ENCODE measurements at places on chromosomes 13 and 19.

GRCh38 chr13:95361686-95362085, 60.4 kb upstream of the ABCC4 start:
- no peak for DNase-seq

- DNase-seq = no peak
Observed at GRCh38 chr13:103531278-103531677, 465.1 kb upstream of the SLC10A2 start.

DNA sequence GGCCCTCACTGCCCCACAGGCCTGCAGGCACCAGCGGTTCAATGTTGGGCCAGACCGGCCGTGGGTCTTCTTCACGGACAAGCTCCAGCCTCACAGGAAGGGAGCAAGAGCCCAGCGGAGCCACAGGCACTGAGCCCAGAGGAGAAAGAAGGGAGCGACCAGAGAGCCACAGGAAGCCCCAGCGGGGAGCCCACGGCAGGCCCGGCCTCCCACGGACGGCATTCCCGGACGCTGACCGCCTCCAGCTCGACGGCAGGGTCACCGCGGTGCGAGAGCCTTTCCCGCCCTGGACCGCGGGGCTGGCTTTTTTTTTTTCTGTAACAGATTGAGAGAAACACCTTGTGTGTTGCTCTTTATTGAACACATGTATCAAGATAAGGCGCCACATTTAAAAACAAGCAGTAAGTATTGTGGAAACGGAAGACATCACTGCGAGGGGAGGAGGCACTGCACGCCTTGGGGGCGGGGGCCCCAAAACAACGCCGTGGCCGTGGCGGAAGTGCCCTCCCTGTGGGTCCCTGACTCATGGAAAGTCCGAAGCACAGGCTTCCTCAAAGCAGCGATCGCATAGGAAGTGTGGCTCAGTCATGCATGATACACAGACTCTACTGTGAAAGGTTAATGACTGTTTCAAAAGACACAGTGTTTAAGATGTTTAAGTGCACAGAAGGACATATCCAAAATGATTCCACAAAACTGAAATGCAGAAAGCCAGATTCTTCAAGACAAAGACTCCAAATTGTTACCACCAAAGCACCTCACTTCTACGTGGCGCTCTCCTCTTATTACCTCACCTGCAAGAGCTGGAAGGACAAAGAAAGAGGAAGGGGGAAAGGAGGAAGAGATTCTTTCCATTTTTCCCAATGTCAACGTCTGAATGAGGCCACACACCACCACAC, 3.5 kb downstream of the RASA3 start:
- peak; percentile 90 for DNase-seq

DNA sequence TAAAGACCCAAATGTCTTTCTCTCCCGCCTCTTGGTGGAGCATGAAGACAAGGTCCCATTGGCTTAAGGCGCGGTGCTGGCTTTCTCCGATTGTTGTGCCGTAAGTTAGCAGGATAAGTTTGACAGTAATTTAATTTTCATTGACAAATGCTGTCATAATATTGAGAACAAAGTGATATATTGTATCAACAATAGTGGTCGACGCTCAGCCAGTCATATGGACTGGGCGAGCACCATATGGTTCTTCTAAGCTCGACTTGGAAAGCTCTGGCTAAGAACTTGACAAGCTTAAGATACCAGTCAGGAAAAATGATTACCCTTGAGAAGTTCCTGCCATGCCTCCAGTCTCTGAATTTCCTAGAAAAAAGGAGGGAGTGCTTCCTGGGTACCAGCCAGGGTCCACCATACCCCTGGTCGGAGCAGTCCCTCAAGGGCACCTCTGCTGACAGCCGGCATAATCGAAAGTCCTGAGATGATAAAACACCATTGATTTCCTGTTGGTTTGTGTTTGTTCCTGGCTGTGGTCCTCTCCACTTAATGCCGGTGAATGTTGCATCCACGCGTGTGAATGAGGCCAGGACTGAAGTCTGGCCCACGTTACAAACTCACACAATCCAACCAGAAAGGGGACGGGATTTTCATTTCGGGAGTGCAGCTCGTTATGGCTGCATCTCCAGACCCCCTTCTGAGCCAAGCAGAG, 262.1 kb downstream of the ZNF536 start:
- no peak for DNase-seq

GRCh38 chr13:100300243-100300642, 211.3 kb downstream of the PCCA start:
- no peak for DNase-seq

- peak; percentile 29 for DNase-seq
Observed at GRCh38 chr19:55258476-55258827, 365 bp downstream of the PPP6R1 start.

DNA sequence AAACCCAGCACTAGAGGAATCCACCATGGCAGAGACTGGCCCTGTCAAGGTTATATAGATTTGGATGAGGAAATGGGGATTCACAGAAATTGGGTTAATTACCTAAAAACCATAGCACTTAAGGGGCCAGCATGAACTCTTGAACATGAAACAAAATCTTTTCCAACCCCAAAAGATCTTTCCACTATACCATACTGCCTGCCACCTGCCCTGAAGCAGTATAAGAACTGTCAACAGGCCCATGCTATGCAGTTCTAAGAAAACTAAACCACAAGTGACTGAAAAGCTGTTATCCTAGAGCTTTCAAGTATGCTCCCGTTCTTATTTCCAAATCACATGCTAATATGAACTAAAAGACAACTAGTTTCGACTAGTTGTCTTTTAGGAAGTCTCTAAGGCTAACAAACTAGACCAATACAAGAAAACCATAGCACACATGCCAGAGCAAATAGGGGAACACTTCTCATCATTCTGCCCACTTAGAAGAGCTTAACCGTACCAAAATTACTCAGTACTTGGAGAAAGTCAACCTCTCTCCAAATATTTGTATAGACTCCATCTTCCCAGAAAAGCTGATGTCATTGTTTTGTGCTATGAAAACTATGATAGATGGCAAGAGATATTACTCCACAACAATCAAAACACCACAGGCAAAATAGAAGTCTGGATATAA, 27.5 kb downstream of the HSPH1 start:
- no peak for DNase-seq

DNA sequence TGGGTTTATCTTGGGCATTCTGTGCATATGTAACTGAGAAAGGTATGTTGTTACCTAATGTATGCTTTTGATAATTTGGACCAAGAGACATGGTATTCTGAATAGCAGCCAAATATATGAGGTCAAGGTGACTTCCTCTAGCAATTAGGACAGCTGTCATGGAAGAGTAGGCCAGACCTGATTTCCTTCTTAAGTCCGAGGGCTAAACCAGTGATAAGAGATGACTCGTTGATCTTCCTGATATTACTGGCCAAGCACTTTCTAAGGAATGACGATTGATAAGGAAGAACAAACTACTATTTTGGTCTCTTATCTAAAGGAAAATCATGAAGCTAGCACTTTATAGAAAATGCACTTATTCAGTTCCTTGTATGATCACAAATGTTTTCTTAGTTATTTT, 42.7 kb downstream of the ARHGAP35 start:
- no peak for DNase-seq

DNA sequence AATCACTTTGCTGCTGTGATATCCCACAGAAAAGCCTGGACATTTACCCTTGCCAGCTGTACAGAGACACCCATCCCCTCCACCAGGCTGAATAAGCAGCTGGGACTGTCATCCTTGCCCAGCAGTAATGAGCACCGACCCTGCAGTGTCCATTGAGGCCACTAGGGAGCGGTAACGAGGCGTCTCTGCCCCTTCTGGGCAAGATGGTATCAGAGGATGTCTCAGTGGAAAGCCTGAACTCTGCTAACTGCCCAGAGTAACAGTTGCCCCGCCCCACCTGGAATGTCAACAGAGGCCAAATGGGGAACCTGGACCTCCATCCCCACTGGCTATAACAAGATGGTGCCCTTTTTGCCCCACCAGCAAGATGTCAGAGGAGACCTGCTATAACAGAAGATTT, 22.8 kb upstream of the CEACAM20 start:
- DNase-seq = no peak

- no peak for DNase-seq
Observed at GRCh38 chr13:112703449-112704284, 13.8 kb downstream of the ATP11A start.

DNA sequence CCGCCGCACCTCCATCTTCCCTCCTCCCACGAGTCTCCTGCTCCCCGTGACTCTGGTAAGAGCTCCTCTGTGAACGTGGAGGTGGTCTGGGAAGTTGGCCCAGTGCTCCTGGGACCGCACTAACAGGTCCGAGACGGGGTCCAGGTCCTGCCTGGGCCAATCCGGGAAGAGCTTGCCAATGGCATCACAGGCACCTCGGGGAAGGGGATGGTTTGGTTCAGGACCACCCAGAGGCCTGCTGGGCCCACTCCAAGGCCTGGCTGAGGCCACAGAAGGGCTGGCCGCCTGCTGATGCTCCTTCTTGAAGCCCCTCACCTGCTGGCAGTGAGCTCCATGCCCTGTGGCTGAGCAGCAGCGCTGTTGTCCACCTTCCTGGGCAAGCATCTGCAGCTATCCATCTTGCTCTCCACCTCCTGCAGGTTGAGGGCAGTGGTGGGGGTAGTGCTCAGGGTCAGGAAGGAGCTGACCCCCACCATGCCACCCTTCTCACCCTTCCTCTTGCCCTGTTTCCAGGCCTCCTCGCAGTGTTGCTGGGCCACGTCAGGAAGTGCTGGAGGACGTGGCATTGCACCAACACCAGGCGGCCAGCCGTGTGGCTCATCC, 41.2 kb upstream of the TPM4 start:
- no peak for DNase-seq

DNA sequence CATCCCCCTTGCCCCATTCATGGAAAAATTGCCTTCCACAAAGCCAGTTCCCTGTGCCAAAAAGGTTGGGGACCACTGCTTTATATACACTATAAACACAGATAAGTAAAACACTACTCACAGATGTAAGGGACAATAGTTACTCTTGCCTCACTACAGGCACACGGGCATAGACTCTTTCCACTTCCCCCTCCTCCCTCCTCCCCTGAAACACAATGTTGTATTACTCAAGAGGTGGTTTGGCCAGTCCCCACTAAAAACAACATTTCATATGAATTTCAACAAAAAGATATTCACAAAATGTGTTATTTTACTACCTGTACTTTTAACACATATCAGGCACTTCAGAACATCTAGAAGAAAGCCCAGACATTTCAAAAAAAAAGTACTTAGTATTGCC, 45.1 kb downstream of the EPSTI1 start:
- no peak for DNase-seq

GRCh38 chr13:40895227-40896184, 106.1 kb downstream of the SLC25A15 start:
- DNase-seq = no peak

GRCh38 chr19:4391701-4392483, 8.5 kb downstream of the SH3GL1 start:
- no peak for DNase-seq

GRCh38 chr19:58037927-58038687, 4.3 kb downstream of the ZSCAN1 start:
- DNase-seq = no peak

GRCh38 chr13:53822136-53822535, 793.5 kb downstream of the OLFM4 start:
- DNase-seq = no peak

DNA sequence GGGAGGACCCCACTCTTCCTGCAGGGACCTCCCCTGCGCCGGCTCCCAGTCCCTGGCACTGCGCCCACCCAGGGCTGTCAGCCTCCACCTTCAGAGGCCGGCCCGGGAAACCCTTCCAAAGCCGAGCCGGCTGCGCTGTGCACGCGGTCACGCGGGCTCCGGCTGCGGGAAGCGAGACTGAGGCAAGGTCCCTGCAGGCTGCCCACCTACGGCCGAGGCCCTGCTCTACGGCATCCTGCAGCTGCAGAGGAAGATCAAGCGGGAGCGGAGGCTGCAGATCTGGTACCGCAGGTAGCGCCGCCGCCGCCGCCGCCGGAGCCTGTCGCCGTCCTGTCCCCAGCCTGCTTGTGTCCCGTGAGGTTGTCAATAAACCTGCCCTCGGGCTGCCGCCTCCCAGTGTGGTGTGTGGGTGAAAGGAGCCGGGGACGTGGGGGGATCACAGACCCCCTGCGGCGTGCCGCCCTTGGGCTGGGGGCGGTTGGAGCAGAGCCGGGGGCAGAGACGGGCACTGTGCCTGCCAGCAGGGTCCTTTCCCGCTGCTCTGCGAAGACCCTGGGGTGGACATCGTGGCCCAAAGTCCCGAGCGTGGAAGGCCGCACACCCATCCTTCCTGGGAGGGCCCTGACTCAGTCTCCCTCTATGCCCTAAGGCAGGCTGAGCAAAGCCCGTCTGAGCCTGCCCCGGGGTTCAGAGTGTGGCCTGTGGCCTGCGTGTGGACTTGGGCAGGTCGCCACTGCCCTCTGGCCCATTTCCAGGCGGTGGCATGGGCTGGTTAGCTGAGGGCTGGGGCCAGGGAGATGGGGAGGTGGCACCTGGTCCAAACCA, 5.9 kb downstream of the GAMT start:
- DNase-seq = no peak

DNA sequence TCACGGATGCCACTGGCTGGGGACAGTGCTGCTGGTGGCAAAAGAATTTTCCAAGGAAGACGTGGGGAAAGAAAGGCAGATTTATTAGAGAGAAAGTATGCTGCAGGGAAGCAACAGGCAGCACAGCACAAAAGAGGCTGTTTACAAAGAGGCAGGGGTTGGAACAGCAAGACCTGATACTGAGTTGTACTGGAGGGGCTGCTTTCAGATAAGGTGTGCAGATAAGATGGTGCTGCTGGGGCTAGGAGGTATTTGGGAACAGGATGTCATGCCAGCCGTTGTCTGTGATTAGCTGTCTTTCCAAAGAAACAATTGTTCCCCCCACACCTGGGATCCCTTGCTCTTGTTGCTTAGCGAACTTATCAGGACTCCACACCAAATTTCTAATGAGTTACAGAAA, 2023.3 kb upstream of the PCDH20 start:
- DNase-seq = no peak

DNA sequence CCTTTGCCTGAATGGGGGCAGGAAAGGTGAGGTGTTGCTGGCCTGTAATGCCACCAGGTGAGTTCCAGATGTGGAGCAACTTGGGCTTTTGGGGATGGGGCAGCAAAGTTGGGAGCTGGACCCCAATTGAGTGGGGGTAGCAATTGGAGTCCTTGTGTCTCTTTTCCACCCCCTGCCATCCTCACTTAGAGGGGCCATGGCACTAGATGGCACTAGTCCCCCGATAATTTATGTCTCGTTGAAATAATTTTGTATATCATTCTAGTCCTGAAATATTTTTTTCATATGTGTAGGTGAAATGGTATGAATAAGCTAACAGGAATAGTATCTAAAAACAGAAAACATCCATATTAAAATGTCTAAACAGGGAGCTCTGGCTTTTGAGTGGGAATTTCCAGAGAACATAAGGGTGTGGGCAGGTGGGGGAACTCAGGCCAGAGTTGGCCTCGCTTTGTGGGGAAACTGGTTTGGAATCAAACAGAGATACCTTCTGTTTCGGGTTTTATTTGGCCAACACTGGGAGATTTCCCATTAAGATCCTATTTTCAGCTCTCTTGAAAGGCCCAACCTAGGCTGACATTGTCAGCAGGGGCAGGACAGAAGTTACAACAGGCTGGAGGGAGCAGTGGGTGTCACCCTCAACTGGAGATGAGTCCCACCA, 3.4 kb downstream of the ZNF576 start:
- DNase-seq = no peak
